ENCODE measurements at places on chromosomes 2 and 18.

- no peak for DNase-seq
Measured at GRCh38 chr18:8322486-8322885, 286.8 kb upstream of the RAB12 start.

GRCh38 chr2:40227210-40227609 is 224.7 kb downstream of the SLC8A1 start:
- DNase-seq = no peak

- DNase-seq = no peak
Measured at GRCh38 chr2:7467782-7468447, 550.7 kb downstream of the RNF144A start.

GRCh38 chr2:64101141-64101591 is 43.1 kb downstream of the PELI1 start:
- DNase-seq = no peak
